Kidney epithelial cell (primary cell): ENCODE measurements at places on chromosomes 16 and 17. TPM values are rescaled to one million over a fixed set of nuclear protein-coding genes. Genes with fewer than 3 reads are reported as not detected.

DNA sequence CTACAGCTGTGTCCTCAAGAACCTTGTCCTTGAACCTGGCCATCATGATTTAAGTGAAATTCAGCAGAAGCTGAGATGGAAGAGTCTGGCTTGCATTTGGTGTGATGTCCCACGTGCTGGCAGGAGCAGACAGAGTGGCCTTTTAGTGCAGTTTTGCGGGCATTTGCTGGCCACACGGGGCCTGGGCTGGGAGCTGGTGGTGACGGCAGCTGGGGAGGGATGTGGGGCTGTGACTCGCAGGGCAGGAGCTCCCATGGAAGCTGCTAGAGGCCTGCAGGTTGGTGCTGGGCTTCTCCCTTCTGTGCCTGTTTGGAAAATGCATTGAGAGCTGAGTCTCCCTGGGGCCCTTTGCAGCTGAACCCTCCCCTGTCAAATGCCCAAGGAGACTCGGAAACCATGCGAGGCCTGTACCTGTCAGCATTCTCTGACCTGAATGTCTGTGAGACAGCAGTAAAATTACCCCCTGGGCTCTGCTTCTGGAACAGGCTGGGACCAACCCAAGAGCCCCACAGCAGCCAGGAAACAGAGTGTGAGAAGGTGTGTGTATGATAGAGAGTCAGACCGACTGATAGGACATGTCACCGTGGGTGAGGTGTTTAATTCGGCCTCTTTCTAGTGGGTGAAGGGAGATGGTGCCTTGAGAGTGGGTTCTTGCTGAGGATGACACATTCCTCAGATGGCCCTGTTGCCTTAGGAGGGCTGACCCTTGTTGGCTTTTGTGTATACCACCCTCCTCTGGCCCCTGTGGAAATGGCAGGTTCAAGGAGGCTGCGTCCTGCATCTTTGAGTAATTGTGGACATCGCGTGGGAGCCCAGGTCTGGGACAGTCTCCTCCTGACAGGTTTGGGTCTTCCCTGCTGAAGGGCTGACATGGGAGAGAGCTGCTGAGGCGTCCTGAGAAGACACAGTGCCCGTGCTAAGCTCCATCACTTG, 145.5 kb downstream of the MSI2 start:
- DNase-seq: no peak

GRCh38 chr17:43745541-43745940, 13.1 kb downstream of the SOST start:
- no peak for DNase-seq

GRCh38 chr16:1208239-1208830, 16.7 kb downstream of the TPSG1 start:
- no peak for DNase-seq

DPEP3 gene
- not detected in 2 replicates for total RNA-seq

DNA sequence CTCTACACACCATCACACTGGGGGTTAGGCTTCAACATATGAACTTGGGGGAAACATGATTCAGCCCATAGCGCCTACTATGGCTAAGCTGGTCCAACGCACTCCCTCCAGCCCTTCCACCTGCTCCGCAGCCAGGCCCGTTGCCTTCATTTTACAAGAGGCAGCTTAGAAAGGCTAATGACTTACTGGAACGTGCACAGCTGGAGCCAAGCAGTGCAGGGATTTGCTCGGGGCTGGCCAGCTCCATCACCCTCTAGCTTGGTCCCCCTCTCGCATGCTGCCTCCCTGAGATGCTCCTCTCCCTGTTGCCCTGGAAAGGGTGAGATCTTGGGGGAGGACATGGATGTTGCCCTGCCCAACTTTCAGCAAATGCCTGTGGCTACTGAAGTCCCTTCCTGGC, 2.8 kb upstream of the CACNG1 start:
- no peak for DNase-seq

CLDN7 gene
- total RNA-seq: 248 and 250 TPM in 2 replicates

GRCh38 chr17:70041540-70041939, 33.5 kb upstream of the KCNJ16 start:
- no peak for DNase-seq

GRCh38 chr16:11367483-11367906, 22.2 kb downstream of the RMI2 start:
- DNase-seq: no peak

DNA sequence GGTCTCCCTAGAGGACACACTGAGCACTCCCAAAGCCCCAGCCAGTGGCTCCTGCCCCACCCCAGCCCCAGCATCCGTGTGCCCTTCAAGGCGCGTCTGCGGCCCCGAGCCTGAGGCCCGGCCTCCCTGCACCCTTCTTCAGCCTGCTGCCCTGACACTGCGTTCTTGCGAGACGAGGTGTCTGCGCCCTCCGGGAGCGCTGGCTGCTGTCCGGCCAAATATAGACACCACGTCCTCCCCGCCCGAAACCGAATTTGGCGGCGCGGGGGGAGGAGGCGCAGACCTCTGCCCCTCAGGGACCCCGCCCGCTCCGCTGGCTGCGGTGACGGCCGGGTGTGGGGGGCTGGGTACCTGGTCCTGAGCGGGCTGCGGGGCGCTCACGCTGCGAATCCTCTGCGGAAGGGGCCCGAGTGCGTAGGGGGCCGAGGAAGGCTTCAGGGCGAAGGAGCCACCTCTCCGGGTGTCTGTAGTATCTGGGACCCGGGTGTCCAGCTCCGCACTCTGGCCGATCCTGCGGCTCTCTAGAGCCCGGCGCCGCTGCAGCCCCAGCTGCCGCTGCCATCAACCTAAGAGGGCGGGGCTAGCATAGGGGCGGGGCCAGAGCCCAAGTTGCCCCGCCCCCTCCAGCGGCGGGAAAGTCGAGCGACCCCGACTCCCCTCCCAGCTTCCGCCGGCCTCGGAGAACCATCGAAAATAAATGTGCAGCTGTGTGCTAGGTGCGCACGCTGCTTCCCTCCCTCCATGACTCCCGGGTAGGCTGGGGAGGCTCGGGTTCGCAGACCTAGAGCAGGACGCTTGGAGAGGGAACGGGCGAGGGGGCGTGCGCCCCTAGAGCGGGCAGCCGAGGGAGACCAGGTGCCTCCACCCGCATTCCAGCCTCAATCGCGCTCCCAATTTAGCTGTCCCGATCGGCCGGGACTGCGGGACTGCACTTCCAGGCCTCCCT, at the start of gene CORO6:
Gene CORO6, minus strand, starts transcription at position 576 of the 946 bp plus-strand sequence. CDS start 1,491 bp downstream, outside the sequence.
- no peak for DNase-seq

GNGT2 gene
- total RNA-seq: 0.58 TPM in 1 of 2 replicates, not detected in the other

CCT6B gene
- 1.7 and 2.4 TPM in 2 replicates for total RNA-seq

COL1A1 gene
- total RNA-seq: 139 and 176 TPM in 2 replicates

CES3 gene
- 0.07 TPM in 1 of 2 replicates, not detected in the other for total RNA-seq

TP53TG3C gene
- total RNA-seq: not detected in 2 replicates

FNDC8 gene
- total RNA-seq: not detected in 2 replicates

DNA sequence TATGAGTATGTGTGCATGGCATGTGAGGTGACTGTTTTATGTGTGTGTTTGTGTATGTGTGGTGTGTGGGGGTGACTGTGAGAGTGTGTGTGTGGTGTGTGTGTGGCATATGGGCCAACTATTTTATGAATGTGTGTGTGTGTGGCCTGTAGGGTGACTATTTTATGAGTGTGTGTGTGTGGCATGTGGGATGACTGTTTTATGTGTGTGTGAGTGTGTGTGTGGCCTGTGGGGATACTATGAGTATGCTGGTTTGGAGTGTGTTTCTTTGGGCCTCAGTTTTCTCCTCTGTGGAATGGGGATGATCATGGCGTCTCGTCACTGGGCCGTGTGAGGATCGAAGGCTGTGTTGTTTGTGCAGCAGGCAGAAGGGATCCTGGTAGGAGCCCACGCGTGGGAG, 152.1 kb upstream of the PLCG2 start:
- no peak for DNase-seq

CTRL gene
- total RNA-seq: 5.5 TPM in 1 of 2 replicates, not detected in the other

GRCh38 chr16:12206749-12207142, 230.2 kb downstream of the SNX29 start:
- DNase-seq: no peak

RUNDC3A gene
- 3.3 and 12.3 TPM in 2 replicates for total RNA-seq

DNA sequence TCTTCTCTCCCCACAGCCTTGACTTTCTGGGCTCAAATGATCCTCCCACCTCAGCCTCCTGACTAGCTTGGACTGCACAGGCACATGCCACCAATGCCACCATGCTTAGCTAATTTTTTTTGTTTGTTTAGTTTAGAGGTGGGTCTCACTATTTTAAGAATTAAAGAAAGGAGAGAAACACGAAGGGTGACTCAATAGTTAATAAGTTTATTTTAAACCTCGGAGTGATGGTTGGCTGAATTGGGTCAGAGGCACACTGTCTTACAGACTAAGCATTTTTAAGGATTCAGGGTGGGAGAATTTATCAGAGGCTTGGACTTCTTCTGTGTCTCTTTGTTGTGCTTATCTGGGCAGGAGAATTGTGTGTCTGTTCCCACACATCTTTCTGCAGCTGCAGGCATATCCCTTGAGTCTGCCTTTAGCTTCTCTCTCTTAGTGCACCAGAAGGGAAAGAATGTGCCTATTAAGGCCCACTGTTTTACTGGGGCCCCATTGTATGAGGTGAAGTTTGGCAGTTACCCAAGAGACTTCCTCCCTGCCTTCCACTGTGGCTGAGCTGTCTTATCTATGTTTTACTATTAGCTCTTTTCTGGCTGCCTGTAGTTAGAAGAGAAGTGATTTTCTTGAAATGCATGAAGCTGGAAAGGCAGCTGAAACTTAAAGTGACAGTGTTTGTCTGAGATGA, 2172.0 kb downstream of the TP53TG3F start:
- no peak for DNase-seq

- DNase-seq: no peak
These were observed 65.3 kb upstream of the PLCG2 start for GRCh38 chr16:81713796-81714195.

GRCh38 chr16:29643596-29643995, 19.5 kb upstream of the SPN start:
- DNase-seq: no peak

GRCh38 chr16:17305694-17306093, 165.1 kb downstream of the XYLT1 start:
- no peak for DNase-seq

GRCh38 chr17:225551-225950, 44.1 kb upstream of the DOC2B start:
- DNase-seq: no peak

GRCh38 chr17:79651761-79652160, 40.9 kb upstream of the RBFOX3 start:
- no peak for DNase-seq

DNA sequence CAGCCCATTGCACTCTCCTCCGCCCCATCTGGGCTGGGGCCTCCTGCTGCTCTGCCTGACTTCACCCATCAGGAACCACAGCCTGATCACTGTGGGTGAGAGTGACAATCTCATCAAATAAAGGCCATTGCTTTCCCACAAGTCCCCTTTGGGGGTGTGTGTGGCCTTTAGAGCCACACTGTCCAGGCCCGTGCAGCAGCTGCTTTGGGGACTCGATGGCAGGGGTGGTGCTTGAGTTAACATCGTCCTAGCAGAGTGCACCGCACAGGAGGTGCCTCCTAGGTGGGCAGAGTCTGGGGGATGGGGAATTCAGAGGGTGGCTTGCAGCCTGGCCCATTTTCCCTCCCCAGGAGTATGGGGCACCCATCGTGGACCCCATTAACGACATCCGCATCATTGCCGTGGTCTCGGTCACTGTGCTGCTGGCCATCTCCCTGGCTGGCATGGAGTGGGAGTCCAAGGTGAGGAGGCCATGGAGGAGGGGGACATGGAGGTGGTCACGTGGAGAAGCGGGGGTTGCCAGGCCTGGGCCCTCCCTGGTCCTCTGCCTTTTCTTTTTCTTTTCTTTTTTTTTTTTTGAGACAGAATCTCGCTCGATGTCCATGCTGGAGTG, 5.4 kb downstream of the SLC12A3 start:
- no peak for DNase-seq

- DNase-seq: no peak
These were observed 164.1 kb upstream of the TOM1L1 start for GRCh38 chr17:54736573-54736972.

DNA sequence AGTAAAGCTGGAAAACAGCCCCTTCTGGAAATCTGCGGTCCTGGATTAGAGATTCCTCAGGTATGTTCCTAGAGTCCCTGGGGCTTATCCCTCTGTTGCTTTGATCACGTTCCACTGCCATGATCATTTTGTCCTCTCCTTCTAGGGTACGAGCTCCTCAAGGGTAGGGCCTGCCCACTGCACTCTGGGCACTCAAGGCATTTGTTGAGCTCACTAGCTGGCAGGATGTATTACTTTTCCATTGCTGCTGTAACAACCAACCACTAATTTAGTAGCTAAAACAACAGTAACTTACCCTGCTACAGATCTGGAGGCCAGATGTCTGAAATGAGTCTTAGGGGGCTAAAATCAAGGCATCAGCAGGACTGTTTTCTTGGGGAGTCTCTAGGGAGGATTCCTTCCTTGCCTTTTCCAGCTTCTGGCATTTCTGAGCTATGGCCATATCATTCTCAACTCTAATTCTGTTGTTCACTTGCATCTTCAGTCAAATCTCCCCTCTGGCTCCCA, 65.7 kb downstream of the ARSG start:
- no peak for DNase-seq

GRCh38 chr17:72470121-72470705, 349.4 kb downstream of the SOX9 start:
- DNase-seq: no peak

DNA sequence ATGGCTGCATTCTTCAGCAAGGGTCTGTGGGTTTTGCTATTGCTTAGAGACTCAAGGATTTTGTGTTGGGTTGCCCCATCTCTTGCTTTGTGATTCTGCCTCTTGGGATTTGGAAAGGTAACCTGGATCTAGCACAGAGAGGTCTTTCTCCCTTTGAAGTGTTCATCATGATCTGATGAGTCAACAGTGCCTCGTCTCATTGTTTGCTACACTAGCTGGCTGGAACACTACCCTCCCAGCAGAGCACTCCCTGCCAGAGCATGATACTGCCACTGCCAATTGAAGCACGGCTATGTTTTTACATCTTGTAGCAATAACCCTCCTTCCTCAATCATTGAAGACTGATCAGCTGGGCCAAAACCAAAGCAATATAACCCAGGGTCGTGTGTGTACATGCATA, 361.0 kb downstream of the CDH13 start:
- DNase-seq: peak; percentile 5

- no peak for DNase-seq
These were observed 868.3 kb downstream of the CDH11 start for GRCh38 chr16:64253525-64253924.

MYH11 gene
- total RNA-seq: 0.04 and 0.07 TPM in 2 replicates

CCL3 gene
- 0.71 and 1.3 TPM in 2 replicates for total RNA-seq

DNA sequence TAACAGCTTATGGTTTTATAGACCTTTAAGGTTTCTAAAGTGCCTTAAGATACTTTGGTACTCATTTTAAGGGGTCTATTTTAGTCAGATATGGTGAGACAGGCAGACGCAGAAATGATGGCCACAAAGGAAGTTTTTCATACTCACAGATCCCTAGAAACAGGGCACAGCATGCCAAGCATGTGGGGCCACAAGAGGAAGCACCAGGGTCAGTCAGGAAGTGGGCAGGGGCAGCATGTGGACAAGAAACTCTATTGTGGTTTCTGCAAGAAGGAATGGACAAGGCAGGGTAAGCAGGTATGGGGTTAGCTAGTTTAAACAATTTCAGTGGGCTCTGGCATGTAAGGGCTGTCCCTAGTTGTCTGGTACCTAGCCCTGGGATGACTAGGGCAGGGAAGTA, 8.5 kb downstream of the EFCAB3 start:
- no peak for DNase-seq

- DNase-seq: no peak
These were observed 18.2 kb upstream of the NOS2 start for GRCh38 chr17:27818401-27819105.
